BJ (cell line): ENCODE measurements at places on chromosomes 13 and 19.
A peak's percentile ranks its signal among the peaks of the same experiment; 100 is the strongest.

DNA sequence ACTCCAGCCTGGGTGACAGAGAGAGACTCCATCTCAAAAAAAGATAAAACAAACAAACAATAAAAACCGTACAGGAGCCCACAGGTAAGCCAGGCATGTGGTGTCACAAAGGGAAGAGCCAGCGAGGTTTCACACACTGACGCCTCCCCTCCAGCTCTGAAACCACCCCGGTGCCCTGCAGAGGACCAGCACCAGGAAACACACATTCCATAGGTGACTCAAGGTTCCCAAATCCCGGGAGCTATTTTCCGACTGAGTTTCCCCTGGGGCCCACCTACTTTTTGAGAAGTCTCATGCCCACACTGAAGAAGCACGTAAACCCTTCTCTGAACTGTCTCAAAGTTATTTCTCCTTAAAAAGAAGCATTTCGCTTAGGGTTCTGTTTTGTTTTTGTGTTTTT is 40.3 kb downstream of the RHPN2 start:
- no peak for DNase-seq

- no peak for DNase-seq
Observed at GRCh38 chr13:26295812-26296211, 41.9 kb downstream of the CDK8 start.

GRCh38 chr13:66574606-66575005 is 655.5 kb downstream of the PCDH9 start:
- no peak for DNase-seq

DNA sequence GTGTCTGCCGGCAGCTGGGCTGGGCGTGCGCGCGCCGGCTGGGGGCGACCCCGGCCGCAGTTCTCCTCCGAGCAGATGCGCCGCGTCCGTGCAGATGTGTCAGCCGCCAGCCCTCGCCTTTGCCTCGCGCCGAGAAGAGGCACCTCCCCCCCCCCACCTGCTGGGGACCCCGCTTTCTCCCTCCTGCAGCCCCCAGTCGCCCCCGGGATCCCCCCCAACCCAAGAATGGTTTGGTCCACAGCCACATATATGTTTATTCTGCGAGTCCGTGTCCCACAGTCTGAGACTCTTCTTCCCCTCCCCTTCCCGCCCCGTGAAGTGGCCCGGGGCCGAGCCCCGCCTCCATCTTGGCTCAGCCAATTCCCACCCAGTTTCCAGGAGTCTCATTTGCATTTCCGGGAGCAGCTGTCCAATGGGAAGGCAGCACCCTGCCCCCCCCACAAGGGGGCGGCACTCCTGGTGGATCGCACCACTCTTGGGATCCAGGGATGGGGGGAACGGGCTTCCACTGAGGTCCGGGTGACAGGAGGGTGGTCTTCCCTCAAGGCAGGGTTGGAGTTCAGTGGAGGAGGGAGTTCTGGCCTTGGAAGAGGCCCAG is 8.6 kb downstream of the ISOC2 start:
- DNase-seq = peak; percentile 25

DNA sequence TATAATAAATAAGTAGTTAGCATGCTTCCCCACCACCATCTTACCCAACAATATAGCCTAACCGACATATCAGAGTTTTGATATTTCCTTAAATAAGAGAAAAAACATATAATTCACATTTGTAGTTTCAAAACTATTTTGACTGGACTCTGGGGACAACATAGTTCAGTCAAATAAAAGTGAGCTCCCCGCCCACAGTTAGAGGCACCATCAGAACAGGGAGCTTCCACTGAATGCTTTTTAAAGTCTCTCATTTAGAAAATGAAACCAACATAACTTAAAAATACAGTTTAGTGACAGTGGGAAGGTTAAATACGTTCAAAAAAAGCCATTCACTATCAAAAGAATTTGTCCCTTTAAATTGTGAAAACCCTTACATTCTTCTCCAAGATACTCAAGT is 92.8 kb downstream of the EPSTI1 start:
- no peak for DNase-seq

DNA sequence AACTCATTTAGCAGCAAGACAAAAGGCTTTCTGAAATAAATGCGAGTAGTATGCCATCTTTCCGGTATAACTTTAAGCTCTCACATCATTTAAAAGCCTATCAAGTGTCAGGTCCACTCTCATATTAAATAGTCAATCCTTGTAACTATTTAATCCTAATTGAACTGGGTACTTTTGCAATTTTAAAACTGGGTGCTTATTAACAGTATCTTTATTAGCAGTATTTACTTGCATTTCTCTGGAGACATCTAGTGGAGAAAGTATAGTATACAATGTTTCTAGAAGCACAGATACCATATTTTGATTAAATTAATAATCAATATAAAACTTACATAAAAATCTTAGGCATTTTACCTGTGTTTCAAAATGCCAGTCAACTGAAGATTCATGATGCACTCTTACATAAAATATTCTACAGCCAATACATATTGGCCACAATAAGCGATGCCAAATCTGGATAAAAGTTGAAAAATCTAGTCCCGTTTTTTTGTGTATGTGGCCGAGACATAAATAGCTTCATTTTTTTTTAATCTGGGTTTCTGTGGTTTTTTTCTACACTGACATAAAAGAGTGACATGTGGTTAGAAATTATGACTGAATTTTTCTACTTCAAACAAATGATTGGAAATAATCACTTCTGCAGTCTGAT is 4.3 kb upstream of the POSTN start:
- no peak for DNase-seq

DNA sequence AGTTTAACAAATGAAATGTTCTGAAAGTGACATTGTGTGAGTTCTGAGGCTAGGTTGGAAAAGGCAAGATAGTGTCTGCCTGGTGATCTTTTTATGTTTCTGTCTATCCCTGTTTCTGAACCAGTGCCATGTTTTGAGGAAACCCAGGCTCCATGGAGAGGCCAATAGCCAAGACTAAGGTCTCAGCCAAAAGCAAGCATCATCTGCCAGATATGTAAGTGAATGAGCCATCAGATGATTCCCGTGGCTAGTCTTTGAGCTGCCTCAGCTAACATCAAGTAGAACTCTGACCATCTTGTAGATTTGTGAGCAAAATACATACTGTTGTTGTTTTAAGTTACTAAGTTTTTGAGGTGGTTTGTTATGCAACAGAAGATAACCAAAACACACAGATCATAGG is 19.6 kb upstream of the CCNA1 start:
- DNase-seq = no peak

GRCh38 chr13:84497613-84498012 is 615.3 kb upstream of the SLITRK1 start:
- no peak for DNase-seq

DNA sequence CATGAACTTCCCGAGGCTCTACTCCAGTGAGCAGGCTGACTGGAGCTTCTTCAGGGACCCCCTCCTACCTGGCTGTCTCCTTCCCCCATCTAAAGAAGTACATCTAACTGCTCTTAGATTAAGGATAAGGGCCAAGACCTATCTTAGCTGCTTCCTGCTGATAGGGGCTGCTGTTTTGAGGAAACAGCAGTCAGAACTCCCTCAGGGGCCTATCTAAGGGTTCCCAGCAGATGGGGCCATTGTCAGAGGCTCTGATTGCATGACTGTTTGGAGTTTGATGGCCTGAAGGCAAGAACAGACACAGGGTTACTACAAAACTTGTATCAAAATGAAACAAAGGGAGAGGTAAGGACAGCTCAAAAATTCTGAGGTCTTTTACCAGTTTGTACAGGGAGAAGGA is 2636.9 kb upstream of the PCDH20 start:
- DNase-seq = no peak

DNA sequence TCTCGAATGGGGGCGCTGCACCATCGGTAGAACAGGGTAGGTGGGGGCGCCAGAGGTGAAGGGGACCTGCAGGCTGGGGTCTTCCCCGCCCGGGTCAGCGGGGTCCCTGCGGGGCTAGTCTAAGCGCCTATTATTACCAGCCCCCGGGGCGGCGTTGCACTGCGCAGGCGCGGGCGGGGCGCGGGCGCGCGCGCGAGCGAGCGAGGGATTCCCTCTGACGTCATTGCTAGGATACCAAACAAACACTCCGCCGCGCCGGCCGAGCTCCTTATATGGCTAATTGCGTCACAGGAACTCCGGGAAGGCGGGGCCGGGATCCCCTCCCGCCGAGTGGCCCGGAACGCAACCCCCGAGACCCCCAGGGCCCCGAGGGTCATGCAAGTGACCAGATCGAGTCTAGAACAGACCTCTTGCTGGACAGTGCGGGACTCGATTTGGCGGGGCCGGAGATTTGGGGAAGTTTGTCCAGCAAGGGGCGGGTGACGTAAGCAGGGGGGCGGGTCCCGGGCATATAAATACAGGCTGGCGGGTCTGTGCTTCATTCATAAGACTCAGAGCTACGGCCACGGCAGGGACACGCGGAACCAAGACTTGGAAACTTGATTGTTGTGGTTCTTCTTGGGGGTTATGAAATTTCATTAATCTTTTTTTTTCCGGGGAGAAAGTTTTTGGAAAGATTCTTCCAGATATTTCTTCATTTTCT is at the start of gene FOSB:
FOSB (plus strand) TSS at position 541 of the 703 bp plus-strand sequence. CDS start 591 bp downstream, outside the sequence.
- no peak for DNase-seq

DNA sequence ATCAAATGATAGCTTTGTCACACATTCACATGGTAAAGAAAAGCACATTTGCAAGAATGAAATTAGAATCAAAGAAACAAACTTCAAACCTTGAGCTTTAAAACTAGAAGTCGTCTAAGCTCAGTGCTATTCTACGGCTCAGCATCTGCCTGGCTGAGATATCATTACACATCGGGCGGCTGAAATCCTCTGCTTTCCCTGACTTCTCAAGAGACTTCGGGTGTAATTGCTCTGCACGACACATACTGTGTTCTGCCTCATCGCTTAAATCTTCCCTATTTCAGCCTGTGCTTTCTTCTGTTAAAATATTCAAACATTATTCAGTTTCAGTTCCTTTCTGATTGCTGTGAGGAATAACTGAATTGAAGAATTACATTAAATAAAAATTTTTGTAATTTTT is 265.3 kb downstream of the NALCN start:
- no peak for DNase-seq

GRCh38 chr13:100898431-100898830 is 223.8 kb upstream of the TMTC4 start:
- DNase-seq = no peak

DNA sequence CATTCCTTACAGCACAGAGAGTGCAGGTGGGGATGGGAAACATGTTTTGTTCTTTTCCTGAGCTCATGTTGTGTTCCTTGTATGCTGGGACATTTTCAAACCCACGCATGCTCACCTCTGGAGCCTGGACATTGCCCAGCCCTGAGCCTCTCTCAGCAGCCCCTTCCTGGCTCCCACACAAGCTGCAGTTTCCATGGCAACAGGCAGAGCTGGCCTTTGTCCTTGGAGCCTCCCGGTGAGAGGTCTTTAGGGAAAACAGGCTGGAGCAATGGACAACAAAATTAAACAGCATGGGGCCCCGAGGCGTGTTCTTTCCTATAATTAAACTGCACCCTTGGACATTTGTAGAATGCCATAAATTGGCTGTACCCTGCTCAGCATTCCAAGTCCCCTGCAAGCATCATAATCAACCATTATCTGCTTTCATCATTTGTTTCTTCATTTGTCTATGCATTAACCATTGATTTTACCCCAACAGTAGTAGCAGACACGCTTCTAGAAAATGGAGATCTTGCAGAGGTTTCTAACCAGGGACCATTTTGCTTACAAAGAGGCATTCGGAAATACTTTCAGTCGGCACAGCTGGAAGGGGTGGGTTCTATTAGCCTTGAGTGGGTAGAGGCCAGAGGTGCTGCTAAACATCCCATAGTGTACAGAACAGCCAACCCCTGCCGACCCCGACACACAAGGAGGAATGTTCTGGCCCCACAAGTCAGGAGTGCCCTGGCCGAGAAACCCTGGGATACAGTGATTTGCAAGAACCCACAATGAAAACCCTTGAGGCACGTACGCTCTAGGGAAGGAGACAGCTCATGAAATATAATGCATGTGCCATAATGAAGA is 133.4 kb upstream of the PEG3 start:
- no peak for DNase-seq

- DNase-seq = peak; percentile 93
Observed at GRCh38 chr19:17107546-17108452, 32.2 kb downstream of the MYO9B start.

GRCh38 chr13:41720839-41721561 is 239.9 kb downstream of the VWA8 start:
- DNase-seq = no peak

- no peak for DNase-seq
Observed at GRCh38 chr13:24013189-24013588, 115.9 kb upstream of the C1QTNF9B start.

- DNase-seq = no peak
Observed at GRCh38 chr13:44212633-44213396, 160.8 kb upstream of the SERP2 start.

- no peak for DNase-seq
Observed at GRCh38 chr13:58989556-58989955, 1174.2 kb downstream of the DIAPH3 start.

DNA sequence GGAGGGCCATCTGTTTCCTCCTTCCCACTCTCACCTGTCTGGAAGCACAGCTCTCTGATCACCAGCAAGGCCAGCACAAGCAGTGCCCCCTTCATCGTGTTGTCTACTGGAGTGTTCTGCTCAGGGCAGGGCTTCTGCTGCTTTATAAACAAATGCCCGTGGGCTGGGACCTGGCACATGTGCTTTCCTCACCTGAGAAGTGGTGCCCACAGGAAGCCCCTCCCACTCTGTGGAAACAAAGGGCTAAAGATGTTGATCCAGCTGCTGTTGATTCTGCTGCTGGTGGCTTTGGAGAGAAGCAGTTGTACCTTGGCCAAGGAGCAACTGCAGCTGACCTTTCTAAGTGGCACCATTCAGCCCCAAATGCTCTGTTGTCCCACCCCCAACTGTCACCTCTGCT is 26.4 kb upstream of the ZNF181 start:
- DNase-seq = no peak

DNA sequence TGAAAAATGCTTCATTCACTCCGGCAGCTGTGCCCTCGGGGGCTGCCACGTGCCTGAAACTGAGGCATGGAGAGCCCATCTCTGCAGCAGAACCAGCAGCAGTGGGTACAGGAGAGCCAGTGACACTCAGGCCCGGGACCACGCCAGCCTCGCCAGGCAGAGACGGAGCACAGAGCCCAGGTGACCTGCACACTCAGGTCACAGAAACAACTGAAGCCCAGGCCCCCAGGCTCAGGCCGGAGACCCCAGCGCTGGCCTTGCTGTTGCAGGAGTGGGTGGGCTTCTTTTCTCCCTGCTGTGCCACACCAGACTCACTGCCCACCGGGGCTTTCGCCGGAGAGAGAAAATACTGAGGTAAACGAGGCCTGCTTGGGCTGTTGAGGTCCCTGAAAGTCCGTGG is 117.3 kb downstream of the SOX1 start:
- DNase-seq = no peak

- no peak for DNase-seq
Observed at GRCh38 chr13:49977992-49978391, 18.9 kb upstream of the TRIM13 start.

DNA sequence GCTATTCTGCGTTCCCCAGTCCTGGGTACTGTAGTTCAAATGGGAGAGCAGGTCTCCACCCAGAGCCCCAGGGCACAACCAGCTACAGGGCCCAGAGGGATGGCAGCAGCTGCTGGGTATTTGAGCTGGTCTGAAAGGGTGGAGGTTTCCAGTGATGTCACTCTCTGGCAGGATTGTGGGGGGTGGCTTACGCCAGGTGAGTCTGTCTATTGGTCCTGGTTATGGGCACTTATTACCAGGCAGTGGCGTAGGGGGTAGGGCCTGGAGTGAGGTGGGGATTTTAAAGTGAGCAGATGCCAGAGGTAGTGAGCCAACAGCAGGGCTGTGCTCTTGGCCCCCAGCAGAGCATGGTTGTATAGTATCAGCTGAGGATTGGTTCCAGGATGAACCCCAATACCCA is 6.2 kb downstream of the RPS19 start:
- DNase-seq = no peak
